ENCODE measurements at places on chromosomes 12 and 14. TPM values are rescaled to one million over a fixed set of nuclear protein-coding genes. Genes with fewer than 3 reads are reported as not detected.

GARIN6 gene
- total RNA-seq = not detected

ST8SIA1 gene
- 4.1 TPM for total RNA-seq

GLIPR1L1 gene
- not detected for total RNA-seq

ANG gene
- 37.1 TPM for total RNA-seq

MANSC4 gene
- not detected for total RNA-seq

IQSEC3 gene
- 0.27 TPM for total RNA-seq

OS9 gene
- 282 TPM for total RNA-seq

ACSM4 gene
- total RNA-seq = not detected

FAM186B gene
- total RNA-seq = 0.64 TPM

FOXA1 gene
- total RNA-seq = 67.6 TPM

LMNTD1 gene
- not detected for total RNA-seq

ISM2 gene
- not detected for total RNA-seq

TRHDE gene
- total RNA-seq = 14.9 TPM

CLEC2A gene
- total RNA-seq = not detected

C12orf43 gene
- 7.4 TPM for total RNA-seq

CD9 gene
- 207 TPM for total RNA-seq

GDF3 gene
- not detected for total RNA-seq

RNF212B gene
- not detected for total RNA-seq

TAS2R13 gene
- total RNA-seq = not detected

ADAMTS20 gene
- not detected for total RNA-seq

OAS2 gene
- total RNA-seq = 3.7 TPM

LRRC9 gene
- not detected for total RNA-seq

Data from transverse colon (tissue), 4 donors.